ENCODE measurements at places on chromosomes 2 and 18. TPM values are rescaled to one million over a fixed set of nuclear protein-coding genes. Genes with fewer than 3 reads are reported as not detected.

Gene LCLAT1
- total RNA-seq, result 29.7 TPM

Gene NDUFAF7
- total RNA-seq, result 20.7 TPM

Gene TNS1
- total RNA-seq, result 2.0 TPM

GRCh38 chr2:174016447-174016846 is 51.3 kb upstream of the SP3 start:
- peaks cover 26% of the 10 kb centered on the region for H3K27me3 ChIP-seq
- no peak overlapping the region for H3K4me3 ChIP-seq
- DNase-seq, result no peak
- H3K36me3 ChIP-seq, result no peaks in the 10 kb centered on the region
- no peak overlapping the region for H3K27ac ChIP-seq

- no peaks in the 10 kb centered on the region for H3K27me3 ChIP-seq
- DNase-seq, result no peak
- no peaks in the 10 kb centered on the region for H3K36me3 ChIP-seq
- no peaks in the 10 kb centered on the region for H3K4me1 ChIP-seq
Observed at GRCh38 chr2:123073956-123074355, 951.1 kb upstream of the CNTNAP5 start.

DNA sequence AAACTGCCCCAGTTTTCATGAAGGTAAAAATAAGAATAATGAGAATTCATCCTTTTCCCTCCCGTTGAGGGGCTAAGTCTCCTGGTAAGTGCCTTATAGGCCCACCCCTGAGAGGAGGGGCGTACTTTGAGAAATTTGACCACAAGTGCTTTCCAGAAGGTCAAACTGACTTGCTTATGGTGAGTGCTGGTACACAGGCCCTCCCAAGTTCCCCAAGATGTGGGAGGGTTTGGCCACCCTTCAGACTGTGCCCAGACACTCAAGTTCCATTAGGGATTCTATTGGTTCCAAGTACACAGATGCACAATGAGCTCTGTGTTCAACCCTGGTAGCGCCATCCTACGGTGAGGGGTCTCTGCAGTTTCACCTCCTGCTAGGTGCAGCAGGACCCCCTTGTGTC is 205.1 kb downstream of the CTIF start:
- H3K27ac ChIP-seq, result no peak overlapping the region
- no peaks in the 10 kb centered on the region for H3K36me3 ChIP-seq
- H3K27me3 ChIP-seq, result no peaks in the 10 kb centered on the region

Data from K562 (cell line).